IgD-negative memory B cell (primary cell): ENCODE measurements at places on chromosomes 11 and 22. TPM values are rescaled to one million over a fixed set of nuclear protein-coding genes. Genes with fewer than 3 reads are reported as not detected.

MCAM gene
- 1.3 TPM for polyA plus RNA-seq

DLG2 gene
- 2.0 TPM for polyA plus RNA-seq

MRGPRX3 gene
- not detected for polyA plus RNA-seq

LRP5 gene
- 1.0 TPM for polyA plus RNA-seq

FAM118A gene
- polyA plus RNA-seq, result 24.0 TPM

RNF215 gene
- polyA plus RNA-seq, result 0.20 TPM

LIMK2 gene
- polyA plus RNA-seq, result 9.1 TPM

C11orf42 gene
- polyA plus RNA-seq, result not detected

CARD18 gene
- polyA plus RNA-seq, result not detected

OR8G1 gene
- polyA plus RNA-seq, result not detected

ARHGEF17 gene
- polyA plus RNA-seq, result not detected

PSMD13 gene
- 179 TPM for polyA plus RNA-seq

APOA5 gene
- not detected for polyA plus RNA-seq

FGF19 gene
- not detected for polyA plus RNA-seq

CNIH2 gene
- polyA plus RNA-seq, result not detected

CYB5R2 gene
- polyA plus RNA-seq, result 9.3 TPM

CASP1 gene
- polyA plus RNA-seq, result 75.2 TPM

CASTOR1 gene
- 15.7 TPM for polyA plus RNA-seq

GNG3 gene
- polyA plus RNA-seq, result 13.3 TPM

HOATZ gene
- not detected for polyA plus RNA-seq

ZDHHC5 gene
- 32.9 TPM for polyA plus RNA-seq

CD3G gene
- polyA plus RNA-seq, result 12.9 TPM

OR6A2 gene
- polyA plus RNA-seq, result not detected

OVOL1 gene
- polyA plus RNA-seq, result not detected

RIMBP3C gene
- 0.29 TPM for polyA plus RNA-seq
